ENCODE measurements at places on chromosomes 6 and 20.

DNA sequence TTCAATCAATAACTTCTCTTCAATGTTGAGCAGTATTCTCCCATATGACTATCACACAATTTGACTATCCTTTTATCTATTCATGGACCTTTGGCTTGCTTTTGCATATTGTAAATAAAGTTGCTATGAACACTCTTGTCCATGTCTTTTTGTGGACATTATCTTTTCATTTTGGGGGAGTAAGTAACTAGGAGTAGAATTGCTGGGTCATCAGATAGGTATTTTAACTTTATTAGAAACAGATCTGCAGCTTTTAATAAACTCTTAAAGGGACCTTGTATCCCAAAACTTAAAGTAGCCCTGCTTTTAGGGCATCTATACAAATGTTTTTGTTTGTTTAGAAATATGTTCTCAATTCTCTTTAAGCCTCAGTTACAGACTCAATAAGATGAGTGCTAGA is 614.2 kb upstream of the CITED2 start:
- DNase-seq: no peak

DNA sequence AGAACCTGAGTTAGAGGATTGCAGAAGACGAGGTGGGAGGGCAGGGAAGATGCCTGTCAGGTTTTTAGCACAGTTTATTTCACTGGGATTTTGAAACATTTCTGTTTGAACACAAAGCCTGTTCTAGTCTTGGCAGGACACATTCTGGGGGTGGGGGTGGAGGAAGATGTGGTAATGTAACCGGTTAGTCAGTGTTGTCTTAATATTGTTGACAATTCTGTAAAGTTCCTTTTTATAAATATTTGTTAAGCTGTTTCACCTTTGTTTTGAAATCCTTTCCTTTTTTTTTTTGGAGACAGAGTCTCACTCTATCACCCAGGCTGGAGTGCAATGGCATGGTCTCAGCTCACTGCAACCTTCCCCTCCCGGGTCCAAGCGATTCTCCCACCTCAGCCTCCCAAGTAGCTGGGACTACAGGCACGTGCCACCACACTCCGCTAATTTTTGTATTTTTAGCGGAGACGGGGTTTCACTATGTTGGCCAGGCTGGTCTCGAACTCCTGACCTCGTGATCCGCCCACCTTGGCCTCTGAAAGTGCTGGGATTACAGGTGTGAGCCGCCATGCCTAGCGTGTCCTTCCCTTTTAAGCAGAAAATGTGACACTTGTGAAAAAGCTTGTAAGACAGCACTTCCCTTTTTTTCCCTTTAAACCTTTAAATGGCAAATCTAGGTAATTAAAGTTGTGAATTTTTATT is 20.2 kb downstream of the SLC9A8 start:
- no peak for DNase-seq

- DNase-seq: no peak
These were observed 254.8 kb downstream of the CDC5L start for GRCh38 chr6:44642349-44642748.

- DNase-seq: no peak
These were observed 69.5 kb downstream of the KIAA0319 start for GRCh38 chr6:24576447-24576846.

GRCh38 chr6:30508890-30509736 is 19.8 kb downstream of the HLA-E start:
- no peak for DNase-seq

DNA sequence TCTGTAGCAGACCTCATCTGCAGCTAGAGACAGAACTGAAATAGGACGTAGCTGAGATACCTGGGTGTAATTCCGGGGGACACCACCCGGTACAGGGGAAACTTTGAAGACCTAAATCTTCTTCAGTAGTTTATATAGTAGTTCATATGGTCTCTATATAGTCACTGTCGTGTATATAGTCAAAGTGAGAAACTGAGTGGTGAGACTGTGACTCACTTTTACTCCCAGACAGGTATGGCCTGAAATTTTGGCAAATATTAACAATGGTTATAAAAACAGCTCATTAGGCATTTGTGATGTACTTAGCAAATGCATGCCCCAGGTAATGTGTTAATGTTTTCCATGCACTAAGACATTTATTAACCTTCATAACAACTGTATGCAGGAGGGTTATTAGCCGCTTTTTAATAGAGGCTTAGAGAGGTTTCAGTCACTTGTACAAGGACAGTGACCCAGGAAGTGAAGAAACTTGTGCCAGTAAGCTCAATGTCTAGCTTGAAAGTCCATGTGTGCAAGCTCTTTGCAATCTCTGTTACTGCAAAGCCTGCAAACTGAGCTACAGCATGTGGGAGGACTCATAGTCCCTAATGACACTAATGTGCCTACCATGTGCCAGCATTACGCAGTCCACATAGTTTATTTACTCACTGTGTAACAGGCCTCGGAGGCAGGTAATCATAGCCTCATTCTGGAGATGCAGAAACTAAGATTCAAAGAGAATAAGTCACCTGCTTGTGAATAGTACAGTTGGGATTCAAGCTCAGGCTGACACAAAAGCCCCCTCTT is 165.4 kb upstream of the CHD6 start:
- DNase-seq: no peak

DNA sequence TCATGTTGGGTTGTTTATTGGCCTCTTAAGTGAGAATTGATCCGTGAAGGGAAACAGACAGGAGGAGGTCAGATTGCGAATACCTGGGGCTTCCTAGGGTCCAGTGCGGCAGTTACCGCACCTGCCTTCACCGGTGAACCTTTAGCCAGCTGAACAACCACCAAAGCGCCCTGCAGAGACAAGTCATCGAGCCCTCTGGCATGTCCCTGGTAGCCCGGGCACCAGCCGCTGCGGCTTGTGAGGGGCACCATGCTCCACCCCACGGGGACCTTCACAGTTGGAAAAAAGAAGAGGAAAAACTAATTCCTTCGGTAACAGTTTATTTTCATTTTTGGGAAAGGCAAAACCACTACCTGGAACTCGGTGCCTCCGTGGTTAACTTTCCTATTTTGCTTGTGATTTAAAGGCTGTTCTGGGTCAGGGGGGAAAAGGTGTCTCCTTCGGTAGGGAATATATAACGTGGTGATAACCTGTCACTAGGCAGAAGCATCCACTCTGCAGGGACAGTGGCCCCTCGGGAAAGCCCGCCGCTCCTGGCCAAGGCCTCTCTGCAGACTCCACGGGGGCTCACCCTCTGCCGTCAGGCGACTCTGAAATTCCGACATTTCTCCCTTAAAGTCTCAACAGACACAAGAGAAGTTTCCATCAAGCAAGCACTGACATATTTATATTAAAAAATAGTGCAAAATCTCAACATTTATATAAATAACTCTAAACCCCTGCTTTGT is 30.7 kb upstream of the ZBP1 start:
- DNase-seq: no peak

GRCh38 chr6:25927756-25928216 is 2.7 kb downstream of the SLC17A2 start:
- DNase-seq: no peak

GRCh38 chr6:87729965-87730719 is 28.1 kb upstream of the AKIRIN2 start:
- DNase-seq: no peak

- DNase-seq: no peak
These were observed 63.3 kb downstream of the MOCS1 start for GRCh38 chr6:39870950-39871349.

- no peak for DNase-seq
These were observed 2.8 kb upstream of the HTR1B start for GRCh38 chr6:77466055-77466450.

GRCh38 chr6:1044040-1044836 is 267.7 kb upstream of the FOXQ1 start:
- DNase-seq: no peak

DNA sequence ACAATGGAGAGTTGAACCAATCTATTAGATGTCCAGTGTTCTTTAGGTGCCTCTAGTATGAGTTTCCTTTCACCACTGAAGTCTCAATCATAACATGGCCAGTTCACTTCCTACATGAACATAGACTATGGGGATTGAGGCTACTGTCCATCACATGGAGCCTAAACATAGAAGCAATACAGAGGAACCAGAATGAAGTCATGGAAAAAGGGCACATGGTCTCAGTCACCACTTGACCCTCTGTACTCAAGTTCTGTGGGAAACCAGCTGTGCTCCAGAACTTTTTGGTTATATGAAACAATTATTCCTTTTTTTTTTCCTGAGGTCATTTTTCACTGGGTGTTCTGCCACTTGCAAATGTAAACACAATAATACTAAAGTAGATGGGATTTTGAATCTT is 762.5 kb downstream of the CBLN4 start:
- DNase-seq: no peak

DNA sequence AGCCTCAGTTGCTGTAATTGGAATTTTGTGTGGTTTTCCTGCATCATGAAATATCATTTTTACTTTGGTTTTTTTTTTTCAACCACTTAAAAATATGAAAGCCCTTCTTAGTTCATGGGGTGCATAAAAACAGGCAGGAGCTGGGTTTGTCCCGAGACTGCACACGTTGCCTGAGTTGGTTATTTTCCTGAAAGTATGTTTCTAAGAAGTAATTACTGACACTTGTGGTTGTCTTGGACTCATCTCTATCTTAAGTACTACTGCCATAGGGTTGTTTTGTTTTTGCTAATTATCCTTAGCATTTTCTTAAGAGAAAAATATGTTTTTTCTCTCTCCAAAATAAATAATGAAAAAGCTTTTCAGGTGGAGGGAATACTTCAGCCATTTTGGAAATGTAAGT is 40.1 kb downstream of the FAM120B start:
- DNase-seq: no peak

DNA sequence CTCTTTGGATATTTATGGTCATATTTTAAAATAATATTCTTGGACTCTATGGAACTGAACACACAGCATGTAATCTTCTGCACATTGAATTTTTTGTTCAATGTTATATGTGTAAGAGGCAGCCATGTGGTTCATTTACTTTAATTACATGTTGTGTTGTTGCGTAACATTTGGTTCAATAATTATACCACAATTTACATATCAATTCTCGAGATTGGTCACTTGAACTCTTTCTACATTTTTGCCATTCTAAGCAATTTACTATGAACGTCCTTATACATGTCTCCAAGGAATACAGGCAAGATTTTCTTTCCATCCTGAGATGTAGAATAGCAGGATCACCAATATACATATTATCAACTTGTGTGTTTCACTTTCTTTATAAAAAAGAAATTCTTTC is 18.5 kb upstream of the STMND1 start:
- no peak for DNase-seq

GRCh38 chr6:69974193-69974592 is 107.8 kb downstream of the COL19A1 start:
- DNase-seq: no peak

GRCh38 chr6:15421945-15422733 is 176.3 kb downstream of the JARID2 start:
- no peak for DNase-seq

GRCh38 chr6:105986998-105987397 is 99.1 kb upstream of the PRDM1 start:
- no peak for DNase-seq

DNA sequence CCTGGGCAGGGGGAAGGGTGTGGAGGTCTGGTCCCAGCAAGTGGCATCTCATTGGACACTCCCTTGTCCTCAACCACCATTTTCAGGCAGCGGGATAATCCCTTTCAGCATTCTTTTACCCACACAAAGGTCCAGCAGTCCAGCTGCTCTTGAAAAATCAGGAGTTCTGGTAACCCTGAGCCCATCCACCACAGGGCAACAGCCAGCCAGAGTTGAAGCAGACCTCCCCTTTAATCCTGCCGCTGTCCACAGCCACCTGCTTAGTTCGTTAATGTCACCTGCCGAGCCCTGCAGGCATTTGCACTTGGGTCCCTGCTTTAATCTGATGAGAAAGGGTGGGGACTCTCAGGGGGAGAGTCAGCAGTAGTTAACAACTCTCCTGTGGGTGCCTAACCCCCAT is 11.1 kb downstream of the TMEM74B start:
- DNase-seq: no peak

DNA sequence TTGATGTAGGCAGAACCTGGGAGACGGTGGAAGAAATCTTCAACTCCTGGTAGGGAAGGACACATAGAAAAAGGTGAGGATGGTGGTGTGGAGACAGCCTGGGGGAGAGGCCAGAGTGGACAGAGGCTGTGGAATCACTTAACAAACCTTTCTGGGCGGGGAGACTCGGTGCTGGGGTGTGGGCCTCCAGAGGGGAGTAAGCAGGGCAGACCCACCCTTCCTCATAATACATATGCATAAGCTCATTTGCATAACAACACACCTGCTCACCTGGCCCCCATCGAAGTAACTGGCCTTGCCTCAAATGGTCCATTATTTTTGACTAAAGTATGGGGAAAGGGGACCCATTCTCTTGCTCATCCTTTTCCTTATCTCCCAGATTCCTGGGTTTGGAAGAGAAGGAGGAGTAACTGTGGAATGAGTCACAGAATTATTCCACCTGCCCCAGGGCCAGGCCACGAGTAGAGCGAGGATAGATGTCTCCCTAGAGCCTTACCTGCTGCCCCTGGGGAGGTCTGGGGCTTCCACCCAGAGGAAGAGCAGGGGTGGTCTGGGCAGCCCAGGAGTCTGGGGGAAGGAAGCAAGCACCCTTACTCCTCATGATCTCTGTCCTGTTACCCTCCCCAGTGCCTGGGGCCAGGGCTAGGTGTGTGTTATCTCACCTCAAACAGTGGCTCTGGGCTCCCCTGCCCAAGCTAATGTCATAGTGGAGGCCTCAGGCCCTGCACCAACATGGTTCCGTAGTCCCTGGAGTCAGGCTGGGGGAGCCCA is 10.7 kb upstream of the VEGFA start:
- no peak for DNase-seq

GRCh38 chr6:33128318-33128717 is 52.5 kb downstream of the HLA-DPB1 start:
- no peak for DNase-seq

DNA sequence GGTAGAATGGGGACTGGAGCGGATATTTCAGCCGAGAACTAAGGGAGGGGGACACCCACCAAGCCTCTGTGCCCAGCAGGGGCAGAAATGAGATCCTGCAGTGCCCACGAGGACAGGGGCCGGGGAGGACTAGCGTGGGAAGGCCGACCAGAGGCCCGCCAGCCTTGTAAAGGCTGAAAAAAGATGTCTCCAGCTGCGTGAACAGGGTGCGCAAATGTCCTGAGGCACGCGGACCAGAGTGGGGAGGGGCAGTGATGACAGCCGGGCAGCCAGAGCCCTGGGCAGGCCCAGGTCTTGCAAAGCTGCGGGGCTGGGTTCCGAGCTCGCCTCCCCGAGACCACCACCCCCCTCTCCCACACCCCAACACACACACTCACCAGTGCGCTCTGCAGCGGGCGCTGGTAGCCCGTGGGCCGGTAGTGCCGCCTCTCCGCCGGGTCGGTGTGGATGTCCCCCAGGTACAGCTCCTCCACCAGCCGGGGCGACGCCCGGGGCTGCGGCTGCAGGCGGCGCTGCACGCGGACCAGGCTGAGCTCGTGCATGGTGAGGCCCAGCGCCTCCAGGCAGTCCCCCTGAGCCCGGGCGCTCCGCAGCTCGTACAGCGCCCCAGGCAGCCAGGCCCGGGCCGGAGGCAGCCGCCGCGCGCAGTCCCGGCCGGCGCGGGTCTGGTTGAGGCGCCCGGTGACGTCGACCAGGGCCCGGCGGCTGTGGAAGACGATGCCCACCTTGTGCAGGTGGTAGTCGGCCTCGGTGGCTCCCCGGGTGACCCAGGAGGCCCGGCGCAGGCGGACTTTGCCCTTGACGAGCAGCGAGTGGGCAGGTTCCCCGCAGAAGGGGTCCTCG is 48.2 kb downstream of the APCDD1L start:
- no peak for DNase-seq

GRCh38 chr6:139172567-139172966 is 37.7 kb downstream of the HECA start:
- no peak for DNase-seq

- DNase-seq: no peak
These were observed 131.2 kb downstream of the SH3BGRL2 start for GRCh38 chr6:79762370-79762769.
